Camera-type eye (tissue), 1 donor: ENCODE measurements at places on chromosomes 5 and 9. TPM values are rescaled to one million over a fixed set of nuclear protein-coding genes. Genes with fewer than 3 reads are reported as not detected.

Gene COL15A1
- 92.2 TPM for total RNA-seq

Gene ANKRD34B
- not detected for total RNA-seq

Gene FGD3
- total RNA-seq, result 5.6 TPM

Gene BRINP1
- 15.3 TPM for total RNA-seq

Gene LRRC19
- not detected for total RNA-seq

Gene OTP
- not detected for total RNA-seq

Gene IL9
- total RNA-seq, result not detected

Gene SLC35A4
- 12.8 TPM for total RNA-seq

Gene APBA1
- total RNA-seq, result 24.6 TPM

Gene KCNN2
- total RNA-seq, result 7.7 TPM

Gene FAM120A
- total RNA-seq, result 85.7 TPM

Gene CATSPER3
- not detected for total RNA-seq

Gene CDHR2
- total RNA-seq, result 0.11 TPM

Gene C6
- total RNA-seq, result 0.55 TPM

Gene OR13C3
- not detected for total RNA-seq

Gene ADGRD2
- not detected for total RNA-seq

Gene TMEM215
- 52.2 TPM for total RNA-seq

Gene TUSC1
- total RNA-seq, result 15.2 TPM

Gene ANXA2R
- 1.8 TPM for total RNA-seq

Gene PLAC8L1
- not detected for total RNA-seq

Gene LTC4S
- total RNA-seq, result 1.1 TPM

Gene FAM78A
- total RNA-seq, result 3.8 TPM

Gene SOX30
- total RNA-seq, result 0.16 TPM

Gene CDKN2B-AS1
- total RNA-seq, result 0.77 TPM

Gene SH3TC2
- 19.6 TPM for total RNA-seq

Gene TAF1L
- total RNA-seq, result not detected

Gene PRKACG
- total RNA-seq, result not detected

Gene MYMK
- 2.1 TPM for total RNA-seq

Gene ALDH1A1
- 131 TPM for total RNA-seq

Gene FER
- 71.6 TPM for total RNA-seq

Gene IL33
- total RNA-seq, result 25.2 TPM

Gene RFK
- total RNA-seq, result 32.6 TPM

Gene SLC23A1
- total RNA-seq, result not detected

Gene TMEM167A
- total RNA-seq, result 97.9 TPM

Gene ABLIM3
- total RNA-seq, result 13.1 TPM

Gene CTXN3
- 4.0 TPM for total RNA-seq

Gene PKD2L2
- not detected for total RNA-seq

Gene GARIN3
- not detected for total RNA-seq

Gene FOXD4L6
- not detected for total RNA-seq

Gene CAMLG
- 31.0 TPM for total RNA-seq

Gene AK1
- 38.4 TPM for total RNA-seq

Gene GABRA1
- total RNA-seq, result 16.5 TPM

Gene FST
- 11.4 TPM for total RNA-seq

Gene BTF3
- total RNA-seq, result 293 TPM

Gene GRXCR2
- not detected for total RNA-seq

Gene PCDHGC4
- 25.1 TPM for total RNA-seq

Gene KIAA1958
- 36.6 TPM for total RNA-seq

Gene C5orf58
- not detected for total RNA-seq

Gene IL11RA
- total RNA-seq, result 84.2 TPM

Gene CD72
- 2.5 TPM for total RNA-seq

Gene PCDHA1
- 0.71 TPM for total RNA-seq

Gene TAF11L13
- total RNA-seq, result not detected

Gene SLC46A2
- not detected for total RNA-seq

Gene LCN1
- total RNA-seq, result 13.0 TPM

Gene PLEKHG4B
- total RNA-seq, result 10.1 TPM

Gene C9orf153
- total RNA-seq, result 1.2 TPM

Gene SPATA31A3
- total RNA-seq, result not detected

Gene SVEP1
- 27.3 TPM for total RNA-seq

Gene SEMA4D
- total RNA-seq, result 35.8 TPM

Gene THBS4
- total RNA-seq, result 217 TPM
